ENCODE measurements at places on chromosomes 13 and 19.

- no peak for DNase-seq
Observed at GRCh38 chr13:33556828-33557227, 261.1 kb upstream of the RFC3 start.

- no peak for DNase-seq
Observed at GRCh38 chr13:113098162-113098732, 7.3 kb upstream of the F7 start.

DNA sequence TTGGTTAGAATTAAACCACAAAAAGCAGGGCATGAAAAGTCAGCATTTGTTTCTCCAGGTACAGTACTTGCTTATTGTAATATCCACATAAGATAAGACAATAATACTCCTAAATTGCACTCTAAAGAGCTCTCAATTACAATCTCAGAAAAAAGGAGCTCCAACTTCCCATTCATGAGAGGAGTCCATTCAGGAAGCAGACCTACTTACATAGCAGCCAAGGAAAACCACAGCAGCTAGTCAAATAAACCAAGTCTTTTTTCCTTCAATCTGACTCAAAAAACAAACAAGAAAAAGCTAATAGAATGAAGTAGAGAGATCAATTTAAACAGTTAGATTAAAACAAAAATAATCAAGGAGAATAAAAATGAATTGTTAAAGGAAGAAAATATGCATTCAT is 885.2 kb upstream of the SLITRK6 start:
- no peak for DNase-seq

GRCh38 chr19:51365965-51366388 is at the start of gene ETFB:
Gene ETFB (minus strand): TSS chr19:51366388. CDS start chr19:51366326, 62 bp downstream.
- DNase-seq, result no peak

All from activated B cell treated with CpG ODN at 0.5 μM for 24 hours (primary cell).